ENCODE measurements at places on chromosomes 7 and 10.
A peak's percentile ranks its signal among the peaks of the same experiment; 100 is the strongest.

DNA sequence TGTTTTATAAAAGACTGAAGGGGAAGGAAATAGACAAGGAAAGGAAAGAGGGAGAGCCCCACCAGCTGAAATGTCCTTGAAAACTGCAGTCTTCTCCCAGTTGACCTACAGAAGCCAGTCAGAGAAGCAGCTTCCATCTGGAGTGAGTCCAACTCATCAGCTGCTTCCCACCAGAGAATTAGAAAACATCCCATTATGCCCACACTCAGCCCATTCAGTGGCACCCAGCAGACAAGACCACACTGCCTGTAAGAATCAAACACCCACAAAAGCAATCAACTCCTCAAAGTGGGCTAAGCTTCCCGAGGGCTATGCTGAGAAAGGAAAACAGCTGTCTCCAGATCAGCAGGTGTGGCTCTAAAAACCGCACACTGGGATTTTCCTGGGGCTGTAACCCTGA is 29.6 kb upstream of the TMEM213 start:
- H3K36me3 ChIP-seq: no peaks in the 10 kb centered on the region
- H3K4me1 ChIP-seq: no peaks in the 10 kb centered on the region
- no peak overlapping the region for H3K27ac ChIP-seq

GRCh38 chr7:158783595-158783994 is 45.7 kb downstream of the ESYT2 start:
- H3K4me1 ChIP-seq: peaks cover 28% of the 10 kb centered on the region
- no peaks in the 10 kb centered on the region for H3K27me3 ChIP-seq
- H3K27ac ChIP-seq: no peak overlapping the region
- H3K36me3 ChIP-seq: peaks cover 53% of the 10 kb centered on the region

DNA sequence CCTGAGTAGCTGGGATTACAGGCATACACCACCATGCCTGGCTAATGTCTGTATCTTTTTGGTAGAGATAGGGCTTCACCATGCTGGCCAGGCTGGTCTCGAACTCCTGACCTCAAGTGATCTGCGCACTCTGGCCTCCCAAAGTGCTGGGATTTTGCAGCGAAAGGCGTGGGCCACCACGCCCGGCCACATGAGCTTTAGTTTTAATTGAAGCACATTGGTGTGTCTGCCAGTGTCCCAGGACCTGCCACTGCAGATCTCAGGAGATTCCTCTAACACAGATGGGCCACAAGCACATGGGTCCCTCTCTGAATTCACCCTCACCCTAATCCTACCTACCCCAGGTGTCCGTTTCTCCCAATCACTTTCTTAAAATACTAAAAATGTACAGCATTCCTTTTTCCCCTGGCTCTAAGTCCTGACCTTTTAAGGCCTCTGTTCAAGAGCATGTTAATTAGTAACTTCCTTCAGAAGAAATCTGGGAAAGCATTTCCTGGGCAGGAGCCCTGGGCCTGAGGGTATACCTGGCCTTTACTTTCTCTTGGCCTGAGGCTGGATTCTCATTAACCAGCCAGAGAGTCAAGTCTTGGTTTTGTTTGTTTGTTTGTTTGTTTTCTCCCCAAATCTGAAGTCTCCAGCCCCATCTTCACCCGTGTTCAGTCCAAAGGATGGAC is 82.6 kb downstream of the PRPF18 start:
- H3K4me3 ChIP-seq: no peak overlapping the region
- H3K27me3 ChIP-seq: no peaks in the 10 kb centered on the region

GRCh38 chr10:66925896-66926715 is at the start of gene LRRTM3:
LRRTM3 (plus strand) TSS chr10:66926036.
- peaks cover 4% of the 10 kb centered on the region for H3K27me3 ChIP-seq
- DNase-seq: no peak
- H3K36me3 ChIP-seq: no peaks in the 10 kb centered on the region

GRCh38 chr7:91850455-91850854 is 30.0 kb downstream of the MTERF1 start:
- no peak for DNase-seq
- H3K27me3 ChIP-seq: no peaks in the 10 kb centered on the region
- no peaks in the 10 kb centered on the region for H3K36me3 ChIP-seq
- no peak overlapping the region for H3K4me3 ChIP-seq
- H3K4me1 ChIP-seq: no peaks in the 10 kb centered on the region

DNA sequence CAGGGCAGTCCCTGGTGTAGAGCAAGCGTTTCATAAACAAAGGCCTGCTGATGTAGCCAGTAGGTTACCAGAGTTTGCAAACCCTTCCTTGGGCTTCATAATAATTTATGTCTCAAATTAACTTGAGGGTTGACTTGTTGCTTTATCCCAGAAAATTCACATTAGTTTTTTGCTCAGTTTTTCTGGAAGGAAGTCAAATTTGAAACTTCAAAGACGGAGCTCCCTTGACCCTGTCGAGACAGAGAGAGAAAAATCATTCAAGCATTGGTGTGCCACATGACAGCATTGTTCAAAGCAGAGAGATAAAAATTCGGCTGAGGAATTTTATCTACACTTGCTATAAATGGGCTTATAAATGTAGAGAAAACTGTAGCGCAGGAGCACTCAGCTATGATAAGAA is 627.7 kb downstream of the TNS3 start:
- no peak for DNase-seq
- H3K36me3 ChIP-seq: no peaks in the 10 kb centered on the region
- H3K4me3 ChIP-seq: no peak overlapping the region
- H3K27ac ChIP-seq: no peak overlapping the region

DNA sequence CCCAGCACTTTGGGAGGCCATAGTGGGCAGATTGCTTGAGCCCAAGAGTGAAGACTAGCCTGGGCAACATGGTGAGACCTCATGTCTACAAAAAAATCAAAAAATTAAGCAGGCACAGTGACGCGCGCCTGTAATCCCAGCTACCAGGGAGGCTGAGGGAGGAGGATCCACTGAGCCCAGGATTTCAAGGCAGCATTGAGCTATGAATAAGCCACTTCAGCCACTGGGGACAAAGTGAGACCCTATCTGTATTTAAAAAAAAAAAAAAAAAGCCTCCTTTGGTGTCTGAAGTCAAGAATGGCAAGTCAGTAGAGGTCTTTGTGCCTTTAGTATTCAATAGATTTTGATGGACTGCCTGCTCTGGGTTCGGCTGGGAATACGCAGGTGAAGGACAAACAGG is 85.7 kb downstream of the RALA start:
- H3K27ac ChIP-seq: no peak overlapping the region
- H3K27me3 ChIP-seq: no peaks in the 10 kb centered on the region
- no peaks in the 10 kb centered on the region for H3K36me3 ChIP-seq
- no peaks in the 10 kb centered on the region for H3K4me1 ChIP-seq
- H3K4me3 ChIP-seq: no peak overlapping the region

DNA sequence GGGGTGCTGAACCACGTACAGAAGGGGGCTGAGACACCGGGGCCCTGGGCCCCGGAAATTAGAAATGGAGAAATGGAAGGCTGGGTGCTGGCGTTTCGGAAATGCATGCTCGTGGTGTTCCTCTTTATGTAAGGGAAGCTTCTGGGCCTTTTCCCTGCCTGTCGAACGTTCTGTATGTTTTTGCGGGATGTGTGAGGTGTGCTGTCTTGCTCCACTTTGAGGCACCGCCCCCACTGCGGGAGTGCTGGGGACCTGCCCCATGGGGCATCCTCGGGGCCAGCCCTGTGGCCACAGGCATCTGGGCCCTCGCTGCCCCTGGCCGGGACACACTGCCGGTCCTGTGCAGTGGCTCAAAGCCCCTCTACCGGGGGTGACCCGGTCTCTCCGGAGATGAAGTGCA is 1.7 kb upstream of the VENTX start:
- no peak overlapping the region for H3K27ac ChIP-seq
- no peak overlapping the region for H3K4me3 ChIP-seq
- peaks cover 59% of the 10 kb centered on the region for H3K27me3 ChIP-seq
- peak; percentile 84 for DNase-seq

- H3K36me3 ChIP-seq: no peaks in the 10 kb centered on the region
- H3K27ac ChIP-seq: no peak overlapping the region
- no peak for DNase-seq
- H3K4me1 ChIP-seq: no peaks in the 10 kb centered on the region
- H3K4me3 ChIP-seq: no peak overlapping the region
These were observed 299.9 kb upstream of the HABP2 start for GRCh38 chr10:113252650-113253618.

GRCh38 chr7:30998180-30998579 is 34.4 kb downstream of the GHRHR start:
- no peak for DNase-seq
- H3K27me3 ChIP-seq: no peaks in the 10 kb centered on the region
- no peak overlapping the region for H3K27ac ChIP-seq
- H3K4me1 ChIP-seq: no peaks in the 10 kb centered on the region

DNA sequence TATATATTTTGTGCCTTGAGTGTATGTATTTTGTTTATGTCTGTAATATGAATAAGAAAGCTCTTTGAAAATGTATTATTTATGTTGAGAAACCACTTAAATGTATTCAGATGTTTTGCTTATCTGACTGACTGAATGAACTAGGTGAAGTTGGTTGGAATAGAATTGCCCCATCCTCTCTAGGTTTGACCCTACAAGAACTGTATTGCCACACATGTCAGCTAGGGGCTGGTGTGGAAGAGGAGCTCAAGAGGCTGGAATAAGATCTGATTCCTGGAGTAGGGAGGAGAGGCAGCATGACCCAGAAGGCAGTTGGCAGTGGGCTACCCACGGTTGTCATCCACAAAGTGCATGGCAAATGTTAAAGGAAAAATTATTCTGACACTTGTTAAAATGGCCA is 9.1 kb downstream of the SSMEM1 start:
- no peak overlapping the region for H3K4me3 ChIP-seq
- H3K36me3 ChIP-seq: no peaks in the 10 kb centered on the region
- no peak overlapping the region for H3K27ac ChIP-seq
- no peak for DNase-seq
- no peaks in the 10 kb centered on the region for H3K4me1 ChIP-seq

GRCh38 chr10:20890009-20890408 is 7.1 kb downstream of the NEBL start:
- H3K27ac ChIP-seq: no peak overlapping the region
- H3K36me3 ChIP-seq: no peaks in the 10 kb centered on the region
- H3K4me1 ChIP-seq: no peaks in the 10 kb centered on the region
- no peak for DNase-seq

GRCh38 chr7:99380823-99381663 is 6.5 kb downstream of the ARPC1B start:
- peak overlapping the region; percentile 96 for H3K27ac ChIP-seq
- DNase-seq: no peak
- no peaks in the 10 kb centered on the region for H3K27me3 ChIP-seq
- peaks cover 22% of the 10 kb centered on the region for H3K36me3 ChIP-seq

DNA sequence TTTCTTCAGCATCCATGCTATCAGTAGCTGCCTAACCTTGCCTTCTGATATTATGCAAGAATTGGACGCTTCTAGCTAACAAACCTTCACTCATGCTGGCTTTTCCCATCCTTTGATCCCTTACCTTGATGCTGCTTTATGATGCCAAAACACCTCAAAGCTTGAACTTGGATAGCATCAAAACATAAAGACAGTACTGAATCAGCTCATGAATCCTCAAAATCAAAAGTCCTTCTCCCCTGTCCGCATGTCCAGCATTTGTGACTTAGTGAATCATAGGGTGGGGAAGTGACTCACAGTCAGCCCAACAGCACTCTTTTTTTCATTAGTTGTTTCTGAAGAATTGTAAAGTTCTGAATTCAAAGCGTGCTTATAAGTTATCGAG is 89.5 kb upstream of the PIK3CG start:
- DNase-seq: no peak
- no peaks in the 10 kb centered on the region for H3K27me3 ChIP-seq
- H3K4me3 ChIP-seq: no peak overlapping the region
- H3K36me3 ChIP-seq: no peaks in the 10 kb centered on the region
- no peak overlapping the region for H3K27ac ChIP-seq

- H3K4me1 ChIP-seq: no peaks in the 10 kb centered on the region
- no peak overlapping the region for H3K4me3 ChIP-seq
- DNase-seq: no peak
- H3K27ac ChIP-seq: no peak overlapping the region
These were observed 10.4 kb upstream of the FAM241B start for GRCh38 chr10:69619626-69620025.

DNA sequence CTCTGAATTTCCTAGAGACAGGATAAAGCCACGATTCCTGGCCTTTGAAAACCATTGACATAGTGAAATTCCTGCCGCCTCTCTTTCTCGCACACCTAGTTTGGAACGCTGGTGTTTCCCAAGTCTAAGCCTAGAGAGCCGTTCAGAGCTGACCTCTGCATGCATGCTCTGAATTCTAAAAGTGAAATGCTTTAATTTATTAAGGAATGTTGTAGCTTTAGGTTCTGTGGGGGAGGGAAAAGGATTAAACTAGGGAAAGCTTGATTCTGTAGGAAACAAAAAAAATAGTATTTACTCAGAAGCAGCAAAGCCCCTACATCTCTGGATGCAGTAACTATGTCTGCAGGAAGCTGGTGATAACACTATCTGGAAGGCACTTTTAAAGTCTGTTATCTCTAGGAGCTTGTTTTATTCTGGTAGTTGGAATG is 27.3 kb downstream of the PFKP start:
- DNase-seq: no peak
- H3K4me1 ChIP-seq: peaks cover 49% of the 10 kb centered on the region
- no peak overlapping the region for H3K27ac ChIP-seq
- H3K4me3 ChIP-seq: no peak overlapping the region
- no peaks in the 10 kb centered on the region for H3K27me3 ChIP-seq

DNA sequence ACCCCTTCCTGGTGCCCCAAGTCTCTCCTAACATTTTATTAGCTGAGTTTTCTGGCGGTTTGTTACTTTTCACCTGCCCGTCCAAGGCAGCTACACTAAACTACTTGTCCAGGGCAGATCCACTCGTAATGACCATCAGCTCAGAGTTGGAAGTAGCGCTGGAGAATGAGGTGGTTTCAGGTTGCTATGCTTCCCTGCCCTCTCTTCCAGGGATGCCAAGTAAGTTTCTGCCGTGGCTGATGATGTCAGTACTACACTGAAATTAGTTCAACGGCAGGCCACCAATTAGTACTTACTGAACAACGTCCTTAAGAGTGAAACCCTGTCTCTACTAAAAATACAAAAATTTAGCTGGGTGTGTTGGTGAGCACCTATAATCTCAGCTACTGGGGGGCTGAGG is 55.2 kb downstream of the DIP2C start:
- H3K27me3 ChIP-seq: no peaks in the 10 kb centered on the region
- no peaks in the 10 kb centered on the region for H3K36me3 ChIP-seq
- no peak for DNase-seq
- H3K4me3 ChIP-seq: no peak overlapping the region
- no peak overlapping the region for H3K27ac ChIP-seq

GRCh38 chr7:117871778-117872538 is 1.3 kb downstream of the CTTNBP2 start:
- H3K4me3 ChIP-seq: peak overlapping the region; percentile 55
- H3K27ac ChIP-seq: no peak overlapping the region
- H3K27me3 ChIP-seq: peaks cover 18% of the 10 kb centered on the region
- H3K4me1 ChIP-seq: peaks cover 17% of the 10 kb centered on the region
- no peaks in the 10 kb centered on the region for H3K36me3 ChIP-seq

GRCh38 chr10:29667191-29667590 is 32.4 kb upstream of the SVIL start:
- H3K4me1 ChIP-seq: no peaks in the 10 kb centered on the region
- DNase-seq: no peak
- H3K27ac ChIP-seq: no peak overlapping the region
- H3K4me3 ChIP-seq: no peak overlapping the region
- no peaks in the 10 kb centered on the region for H3K27me3 ChIP-seq
- H3K36me3 ChIP-seq: no peaks in the 10 kb centered on the region

Measured in upper lobe of left lung (tissue), 6 donors.